ENCODE measurements at places on chromosomes 16 and 17.
A peak's percentile ranks its signal among the peaks of the same experiment; 100 is the strongest.

GRCh38 chr16:49116873-49117272, 164.8 kb downstream of the CBLN1 start:
- no peak for DNase-seq

GRCh38 chr17:9239246-9239792, 218.0 kb downstream of the NTN1 start:
- no peak for DNase-seq

- no peak for DNase-seq
Observed at GRCh38 chr16:50305441-50306061, 39.2 kb downstream of the ADCY7 start.

DNA sequence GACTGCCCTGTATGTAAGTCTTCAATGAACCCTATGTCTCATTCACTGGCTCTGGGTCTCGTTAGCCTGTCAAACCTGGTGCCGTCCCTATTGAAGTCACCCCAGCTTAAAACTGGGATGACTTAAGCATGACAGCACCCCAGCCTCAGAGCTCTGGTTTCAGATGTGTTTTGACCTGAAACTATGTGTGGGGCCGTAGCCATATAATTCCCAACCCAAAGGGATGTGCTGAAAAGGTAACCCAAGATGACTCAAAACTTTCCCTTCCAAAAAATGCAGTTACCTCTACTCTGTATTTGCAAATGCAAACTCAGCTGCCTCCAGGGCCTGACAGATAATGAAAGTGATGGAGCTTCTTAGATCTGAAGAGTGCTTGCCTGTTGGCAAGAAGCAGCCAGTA, 478.3 kb upstream of the ERCC4 start:
- no peak for DNase-seq

DNA sequence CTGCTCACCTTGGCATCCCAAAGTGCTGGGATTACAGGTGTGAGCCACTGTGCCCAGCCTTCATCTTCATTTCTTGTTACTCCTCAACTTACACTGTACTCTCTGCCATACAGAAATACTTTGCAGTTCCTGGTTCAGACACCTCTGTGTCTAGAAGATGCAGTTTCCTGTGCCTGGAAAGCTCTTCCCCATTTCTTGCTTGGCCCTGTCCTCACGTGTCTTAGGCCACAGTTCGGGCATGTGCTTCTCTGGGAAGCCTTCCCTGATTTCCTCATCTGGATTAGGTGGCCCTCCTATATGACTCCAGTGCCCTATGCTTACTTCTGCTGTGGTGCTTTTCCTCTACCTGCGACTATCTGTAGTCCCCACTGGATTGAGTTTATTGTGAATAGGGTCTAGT, 26.5 kb upstream of the CDR2 start:
- no peak for DNase-seq

GRCh38 chr16:88994695-88995094, 17.7 kb upstream of the CBFA2T3 start:
- no peak for DNase-seq

DNA sequence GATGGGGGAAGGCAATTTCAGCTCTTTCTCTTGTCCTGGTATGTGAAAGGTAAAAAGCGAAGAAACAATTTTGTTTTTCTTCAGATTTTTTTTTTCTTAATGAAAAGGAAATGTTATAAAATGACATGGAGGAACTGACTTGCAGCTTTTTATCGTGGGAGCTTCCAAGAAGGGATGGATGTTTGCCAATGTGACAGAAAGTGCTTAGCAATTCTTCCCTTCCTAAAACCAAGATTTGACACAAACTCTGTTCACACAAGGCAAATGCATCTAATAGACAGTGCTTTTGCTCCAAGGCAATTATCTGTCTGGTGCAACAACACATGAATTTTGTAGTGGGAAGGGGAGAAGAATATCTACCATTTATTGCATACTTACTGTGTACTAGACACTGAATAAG, 988.5 kb downstream of the CDH11 start:
- no peak for DNase-seq

- peak; percentile 37 for DNase-seq
Observed at GRCh38 chr17:42221886-42222745, 27.8 kb upstream of the GHDC start.

GRCh38 chr17:75344666-75345065, 55.4 kb upstream of the SLC25A19 start:
- DNase-seq = no peak

GRCh38 chr16:10228779-10229178, 46.6 kb upstream of the GRIN2A start:
- no peak for DNase-seq

GRCh38 chr17:73628642-73629552, 15.3 kb downstream of the SDK2 start:
- DNase-seq = no peak

GRCh38 chr16:1941162-1942046, 1.6 kb downstream of the MSRB1 start:
- no peak for DNase-seq

GRCh38 chr16:31145398-31145990, 4.4 kb downstream of the PRSS36 start:
- no peak for DNase-seq

DNA sequence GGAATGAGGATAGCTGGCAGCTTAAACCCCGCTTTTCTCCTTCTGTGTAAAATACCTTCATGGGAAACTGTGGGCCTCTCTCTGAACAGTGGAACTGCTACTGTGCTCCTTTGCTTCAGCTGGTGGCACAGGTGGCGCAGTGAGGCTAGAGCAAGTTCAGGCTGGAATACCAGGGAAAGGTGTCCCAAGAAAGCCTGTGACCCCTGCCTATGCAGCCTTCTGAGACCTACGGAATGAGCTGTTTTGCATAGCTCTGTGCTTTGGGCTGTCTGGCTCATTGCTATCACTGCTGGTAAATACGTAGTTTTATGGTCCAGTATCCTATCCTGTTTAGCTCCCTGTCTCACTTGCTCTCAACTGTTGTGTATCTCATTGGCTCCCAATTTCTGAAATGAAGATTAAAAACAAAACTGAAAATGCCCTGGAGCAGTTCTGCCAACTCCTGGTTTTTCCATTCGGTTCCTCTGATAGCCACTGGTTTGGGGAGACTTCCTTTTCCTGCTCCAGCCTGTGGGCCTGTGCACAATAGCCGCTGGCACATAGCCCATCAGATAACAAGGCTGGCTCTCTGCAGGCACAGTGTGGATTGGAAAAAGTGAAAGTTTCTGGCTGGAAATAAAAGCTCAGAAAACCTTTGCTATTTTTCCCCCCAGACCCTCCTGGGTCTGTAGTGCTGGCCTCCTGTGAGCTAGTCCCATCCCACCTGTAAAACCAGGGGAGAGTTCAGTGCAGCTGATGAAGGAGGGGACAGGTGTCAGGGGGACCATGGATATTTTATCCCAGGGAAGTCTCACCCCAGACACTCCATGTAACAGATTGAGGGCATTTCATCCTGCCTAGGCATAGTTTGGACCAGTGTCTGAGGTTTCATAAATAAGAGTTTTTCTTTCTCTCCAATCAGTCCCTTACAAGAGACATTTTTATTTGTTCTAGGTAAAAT, 24.0 kb downstream of the LIMD2 start:
- no peak for DNase-seq

GRCh38 chr16:88286301-88286923, 96.3 kb upstream of the ZNF469 start:
- DNase-seq = no peak

GRCh38 chr17:57980522-57980921, 7.5 kb downstream of the VEZF1 start:
- no peak for DNase-seq

GRCh38 chr17:75652934-75653549, 13.9 kb downstream of the RECQL5 start:
- DNase-seq = no peak

DNA sequence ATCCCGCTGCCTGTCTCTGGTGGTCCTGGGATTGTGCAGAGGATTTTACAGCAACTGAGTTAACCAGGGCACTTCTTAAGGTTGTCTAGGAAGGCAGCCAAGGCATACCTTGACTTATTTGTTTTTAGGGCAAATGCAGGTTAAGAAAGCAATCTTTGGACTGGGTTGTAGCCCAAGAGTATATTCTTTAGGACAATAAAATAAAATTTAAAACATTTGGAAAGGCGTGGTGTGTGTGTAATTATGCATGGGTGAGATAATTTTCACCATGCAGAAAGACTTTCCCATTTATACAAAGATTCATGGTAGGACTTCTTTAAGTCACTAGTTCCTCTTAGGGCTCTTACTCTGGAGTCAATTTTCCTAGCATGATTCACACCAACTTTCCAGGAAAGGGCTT, 93.1 kb downstream of the SPACA3 start:
- no peak for DNase-seq

GRCh38 chr17:17810895-17811248, 25.9 kb downstream of the SREBF1 start:
- no peak for DNase-seq

DNA sequence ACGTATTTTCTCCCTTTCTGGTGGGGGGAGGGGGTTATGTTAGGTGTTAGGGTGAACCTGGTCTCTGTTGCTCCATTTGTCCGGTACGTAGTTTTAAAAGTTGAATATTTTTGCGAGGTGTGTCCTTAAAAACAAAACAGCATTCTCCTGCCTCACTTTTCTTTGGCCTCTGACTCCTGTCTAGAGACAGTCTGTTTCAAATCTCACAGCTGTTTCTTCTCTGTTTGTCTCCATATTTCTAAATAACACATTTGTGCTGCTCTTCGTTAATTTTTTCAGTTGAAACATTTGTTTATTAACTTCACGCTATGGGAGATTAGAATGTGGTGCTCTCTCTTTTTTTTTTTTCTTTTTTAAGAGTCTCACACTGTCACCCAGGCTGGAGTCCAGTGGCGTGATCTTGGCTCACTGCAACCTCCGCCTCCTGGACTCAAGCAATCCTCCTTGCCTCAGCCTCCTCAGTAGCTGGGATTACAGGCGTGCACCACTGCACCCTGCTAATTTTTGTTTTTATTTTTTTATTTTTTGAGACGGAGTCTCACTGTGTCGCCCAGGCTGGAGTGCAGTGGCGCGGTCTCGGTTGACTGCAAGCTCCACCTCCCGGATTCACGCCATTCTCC, 31.7 kb downstream of the RPA1 start:
- DNase-seq = no peak

DNA sequence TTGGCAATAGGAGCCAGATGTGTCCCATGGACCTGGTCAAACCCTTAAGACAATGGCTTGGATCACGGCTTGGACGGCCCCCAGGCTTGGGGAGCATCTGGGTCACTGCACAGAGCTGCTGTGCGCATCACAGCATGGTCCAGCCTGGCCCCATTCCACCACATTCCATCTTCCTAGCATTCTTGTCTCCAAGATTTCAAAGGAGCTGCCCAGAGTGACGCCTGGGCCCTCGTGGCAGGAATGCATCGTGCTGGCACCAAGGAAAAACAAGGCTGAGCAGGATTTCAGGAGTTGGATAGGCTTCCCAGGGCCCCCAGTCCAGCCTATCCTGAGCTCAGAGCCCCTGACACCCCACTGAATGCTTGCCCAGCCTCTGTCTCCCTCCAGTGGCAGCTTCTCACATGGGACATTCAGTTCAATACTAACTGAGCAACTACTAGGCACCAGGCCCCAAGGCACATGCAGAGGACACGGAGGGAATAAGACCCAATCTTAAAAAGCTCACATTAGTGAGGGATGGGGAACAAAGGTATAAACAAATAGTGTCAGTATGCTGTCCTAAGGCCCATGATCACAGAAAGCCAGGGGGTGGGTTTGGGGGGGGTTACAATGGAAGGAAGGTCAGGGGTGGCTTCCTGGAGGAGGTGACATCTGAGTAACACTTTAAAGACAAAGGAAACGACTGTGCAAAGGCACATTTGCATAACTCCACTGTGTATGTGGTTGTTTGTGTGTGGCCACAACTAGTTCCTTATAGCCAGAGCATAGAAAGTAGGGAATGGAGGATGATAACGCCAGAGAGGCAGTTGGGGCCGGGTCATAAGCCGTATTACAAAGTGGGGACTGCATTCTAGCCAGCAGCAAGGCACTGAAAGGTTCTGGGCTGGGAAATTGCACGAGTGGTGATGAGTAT, 34.1 kb downstream of the TK2 start:
- DNase-seq = no peak

DNA sequence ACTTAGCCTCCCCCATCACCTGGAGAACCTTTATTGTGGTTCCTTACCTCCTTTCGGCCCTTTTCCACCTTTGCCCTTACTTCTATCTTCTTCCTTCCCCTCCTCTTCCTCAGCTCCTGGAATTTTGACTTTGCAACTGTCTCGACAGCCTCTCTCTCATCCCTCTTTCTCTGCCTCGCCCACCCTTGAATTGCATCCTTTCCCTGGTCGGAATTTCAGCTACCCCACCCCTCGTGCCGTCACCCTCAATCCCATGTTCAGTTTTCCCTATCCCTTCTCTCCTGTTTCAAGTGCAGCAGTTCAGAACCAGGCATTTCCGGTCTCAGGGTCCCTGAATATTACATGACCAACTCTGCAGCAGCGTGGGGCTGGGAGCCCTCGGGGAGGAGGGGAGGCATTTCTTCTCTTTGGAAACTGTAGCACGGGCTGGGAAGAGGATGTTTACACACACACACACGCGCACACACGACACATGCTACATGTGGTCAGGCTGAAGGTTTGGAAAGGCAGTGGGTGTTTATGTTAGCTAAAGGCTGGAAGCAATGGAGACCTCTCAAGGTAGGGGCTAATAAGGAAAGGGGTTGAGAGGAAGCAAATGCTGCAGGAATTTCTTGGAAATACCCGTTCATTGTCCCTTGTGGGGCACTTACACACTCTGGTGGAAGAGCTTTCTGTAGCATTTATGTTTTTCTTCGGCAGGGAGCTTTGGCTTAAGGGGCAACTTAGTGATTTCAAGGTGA, 971 bp downstream of the MINK1 start:
- no peak for DNase-seq

DNA sequence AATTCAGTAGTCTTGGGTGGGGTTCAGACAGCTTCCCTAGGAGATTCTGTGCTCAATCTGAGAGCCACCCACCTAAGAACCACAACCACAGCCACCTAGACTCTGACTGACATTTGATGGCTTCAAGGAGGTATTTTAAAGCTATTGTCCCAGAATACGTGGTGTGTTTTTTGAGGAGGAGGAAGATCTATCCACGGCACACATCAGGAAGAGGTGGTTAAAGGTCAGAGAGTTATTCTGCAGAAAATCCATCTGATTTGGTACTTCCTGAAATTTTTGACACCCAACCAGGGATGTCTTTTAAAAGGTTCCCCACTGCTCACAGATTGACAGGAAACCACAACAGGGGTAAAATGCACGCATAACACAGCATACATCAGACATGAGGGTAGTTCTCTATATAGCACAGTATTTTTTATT, 25.1 kb downstream of the SMARCE1 start:
- DNase-seq = no peak

DNA sequence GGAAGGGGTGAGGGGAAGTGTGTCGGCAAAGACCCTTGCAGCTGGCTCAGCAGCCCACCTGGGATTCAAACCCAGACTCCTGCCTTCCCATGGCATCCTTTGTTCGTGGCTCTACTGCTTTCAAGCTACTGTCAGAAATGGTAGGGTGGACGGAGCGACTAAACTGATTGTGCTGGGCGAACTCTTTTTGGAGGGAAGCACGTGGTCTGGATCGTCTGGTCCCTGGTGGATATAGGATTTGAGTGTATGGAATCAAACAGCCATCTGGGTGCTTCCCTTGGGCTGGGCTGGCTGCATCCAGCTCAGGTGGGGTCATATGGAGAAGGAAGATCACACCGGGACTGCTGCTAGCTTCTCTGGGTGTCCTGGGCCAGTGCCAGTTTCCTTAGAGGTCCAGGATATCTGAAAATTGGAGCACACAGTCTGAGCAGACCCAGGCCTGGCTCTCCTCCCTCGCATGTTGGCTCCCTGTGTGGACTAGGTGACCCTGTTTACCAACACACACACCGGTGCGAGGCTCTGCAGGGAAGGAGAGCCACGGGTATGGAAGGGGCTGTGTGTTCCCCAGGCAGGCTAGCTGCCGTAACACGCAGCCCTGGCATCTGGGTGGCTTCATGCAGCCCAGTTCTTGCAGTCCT, 8.6 kb downstream of the CMIP start:
- no peak for DNase-seq

GRCh38 chr16:49660626-49661025, 195.3 kb downstream of the ZNF423 start:
- DNase-seq = no peak
